ENCODE measurements at places on chromosomes 11 and 22. TPM values are rescaled to one million over a fixed set of nuclear protein-coding genes. Genes with fewer than 3 reads are reported as not detected.

MS4A6A gene
- not detected for total RNA-seq

PPP6R3 gene
- total RNA-seq: 44.6 TPM

SMIM35 gene
- not detected for total RNA-seq

E2F8 gene
- total RNA-seq: 4.6 TPM

EP300 gene
- 74.3 TPM for total RNA-seq

GSC2 gene
- total RNA-seq: not detected

KRTAP5-10 gene
- not detected for total RNA-seq

DEUP1 gene
- not detected for total RNA-seq

NAALAD2 gene
- total RNA-seq: 0.63 TPM

FAM180B gene
- total RNA-seq: not detected

TENM4 gene
- total RNA-seq: 53.4 TPM

SCARF2 gene
- total RNA-seq: 38.8 TPM

MMP27 gene
- not detected for total RNA-seq

NCAPD3 gene
- total RNA-seq: 31.1 TPM

CHRNA10 gene
- total RNA-seq: 0.81 TPM

FXYD2 gene
- 57.8 TPM for total RNA-seq

DCHS1 gene
- 17.2 TPM for total RNA-seq

MYEOV gene
- 1.0 TPM for total RNA-seq

OR4D5 gene
- total RNA-seq: not detected

LDHAL6A gene
- total RNA-seq: not detected

SRSF8 gene
- total RNA-seq: 20.2 TPM

TMPRSS13 gene
- 0.13 TPM for total RNA-seq

DCPS gene
- total RNA-seq: 14.1 TPM

CRYBB3 gene
- total RNA-seq: not detected

TRIM49C gene
- not detected for total RNA-seq

GP1BB gene
- total RNA-seq: 1.8 TPM

OR8A1 gene
- not detected for total RNA-seq

RBFOX2 gene
- 104 TPM for total RNA-seq

NEFH gene
- total RNA-seq: 2.0 TPM

PRR33 gene
- not detected for total RNA-seq

DENND6B gene
- total RNA-seq: 9.8 TPM

UCP2 gene
- total RNA-seq: 245 TPM

TEX54 gene
- total RNA-seq: not detected

RCOR2 gene
- 3.1 TPM for total RNA-seq

RTN4R gene
- total RNA-seq: 13.0 TPM

Measured in mesangial cell (primary cell).